ENCODE measurements at places on chromosomes 1 and 21.
A peak's percentile ranks its signal among the peaks of the same experiment; 100 is the strongest.

- DNase-seq = no peak
Measured at GRCh38 chr1:212186427-212187207, 98.6 kb upstream of the PPP2R5A start.

- DNase-seq = no peak
Measured at GRCh38 chr1:182677397-182678098, 6.8 kb downstream of the RGS8 start.

GRCh38 chr21:39221282-39221996 lies 38.2 kb upstream of the PSMG1 start:
- DNase-seq = no peak

- DNase-seq = no peak
Measured at GRCh38 chr1:118100686-118101514, 84.1 kb downstream of the SPAG17 start.

- no peak for DNase-seq
Measured at GRCh38 chr1:36154765-36155407, 1.1 kb upstream of the MAP7D1 start.

DNA sequence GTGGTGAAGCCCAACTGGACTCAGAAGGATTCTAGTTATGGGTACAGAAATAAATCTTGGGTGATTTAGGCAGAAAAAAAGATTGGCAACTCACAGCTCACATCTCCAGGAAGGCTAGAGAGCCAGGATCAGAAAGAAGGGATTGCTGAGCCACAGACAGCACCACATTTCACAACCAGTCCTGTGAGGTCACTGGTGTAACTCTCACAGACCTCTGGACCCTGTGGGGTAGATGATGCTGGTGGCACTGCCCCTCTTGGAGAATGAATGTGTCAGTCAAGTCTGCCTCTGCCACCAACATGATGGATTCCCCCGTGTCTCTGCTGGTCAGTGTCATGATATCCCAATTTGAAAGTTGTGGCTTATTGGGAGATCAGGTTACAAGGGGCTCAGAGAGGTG lies 70.9 kb upstream of the HMCN1 start:
- DNase-seq = no peak

DNA sequence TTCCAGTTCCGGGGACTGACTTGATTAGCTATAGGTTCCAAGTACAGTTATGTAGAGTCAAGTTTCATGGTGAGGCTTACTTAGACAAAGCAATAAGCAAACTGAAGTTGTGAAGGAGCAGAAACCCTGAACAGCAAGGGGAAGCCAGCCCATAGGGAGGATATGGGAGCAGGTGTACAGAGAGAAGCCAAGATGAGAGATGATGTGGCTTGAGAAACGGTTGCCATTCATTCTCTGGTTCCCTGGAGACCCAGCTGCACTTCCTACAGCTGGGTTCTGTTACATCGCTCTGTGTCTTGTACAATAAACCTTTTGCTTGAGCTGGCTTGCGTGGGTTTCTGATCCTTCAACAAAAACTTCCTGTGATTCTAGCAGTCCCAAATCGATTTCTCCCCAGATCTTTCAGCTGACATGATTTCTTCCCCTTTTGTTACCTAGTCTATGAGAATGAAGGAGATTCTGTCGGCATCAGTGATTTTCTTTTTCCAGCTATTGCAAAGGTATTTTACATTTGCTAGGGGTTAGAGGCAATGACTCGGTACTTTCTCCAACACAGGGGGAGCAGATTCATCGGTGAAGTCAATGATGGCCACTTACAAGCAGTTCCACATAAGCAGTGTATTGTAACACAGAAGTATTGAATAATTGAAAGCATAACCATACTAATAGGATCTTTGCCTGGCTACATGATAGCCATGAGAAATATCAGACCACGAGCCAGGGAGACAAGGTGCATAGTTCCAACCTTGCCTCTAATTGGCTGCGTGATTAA lies 67.3 kb downstream of the URB2 start:
- DNase-seq = no peak

DNA sequence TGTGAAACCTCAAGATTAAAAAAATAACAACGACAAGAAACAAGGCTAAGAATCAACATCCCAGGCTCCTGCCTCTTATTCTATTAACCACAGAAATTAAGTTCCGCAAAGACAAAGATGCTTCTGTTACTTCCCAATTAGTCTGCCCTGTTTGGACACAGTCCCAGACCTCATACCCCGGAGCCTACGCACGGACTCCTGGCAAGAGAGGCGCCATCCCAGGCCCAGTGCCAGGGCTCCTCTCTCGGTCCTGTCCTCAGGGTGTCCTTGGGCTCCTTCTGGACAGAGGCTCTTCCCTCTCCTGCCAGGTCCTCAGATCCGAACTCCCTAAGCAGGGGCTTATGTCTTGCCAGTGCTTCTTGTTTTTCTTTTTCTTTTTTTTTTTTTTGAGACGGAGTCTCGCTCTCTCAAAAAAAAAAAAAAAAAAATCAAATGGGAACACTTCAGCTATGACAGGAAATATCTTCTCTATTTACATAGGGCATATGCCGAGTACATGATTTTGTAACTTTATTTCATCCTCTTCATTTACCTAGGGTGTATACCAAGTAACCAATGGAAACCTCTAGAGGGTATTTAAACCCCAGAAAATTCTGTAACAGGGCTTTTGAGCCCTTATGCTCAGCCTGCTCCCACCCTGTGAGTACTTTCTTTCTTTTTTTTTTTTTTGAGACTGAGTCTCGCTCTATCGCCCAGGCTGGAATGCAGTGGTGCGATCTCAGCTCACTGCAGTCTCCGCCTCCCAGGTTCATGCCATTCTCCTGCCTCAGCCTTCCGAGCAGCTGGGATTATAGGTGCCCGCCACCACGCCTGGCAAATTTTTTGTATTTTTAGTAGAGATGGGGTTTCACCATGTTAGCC lies 11.7 kb upstream of the ENO1 start:
- no peak for DNase-seq

GRCh38 chr1:27779122-27779521 lies 6.1 kb downstream of the STX12 start:
- no peak for DNase-seq

GRCh38 chr1:59193443-59194093 lies 103.3 kb upstream of the FGGY start:
- no peak for DNase-seq

DNA sequence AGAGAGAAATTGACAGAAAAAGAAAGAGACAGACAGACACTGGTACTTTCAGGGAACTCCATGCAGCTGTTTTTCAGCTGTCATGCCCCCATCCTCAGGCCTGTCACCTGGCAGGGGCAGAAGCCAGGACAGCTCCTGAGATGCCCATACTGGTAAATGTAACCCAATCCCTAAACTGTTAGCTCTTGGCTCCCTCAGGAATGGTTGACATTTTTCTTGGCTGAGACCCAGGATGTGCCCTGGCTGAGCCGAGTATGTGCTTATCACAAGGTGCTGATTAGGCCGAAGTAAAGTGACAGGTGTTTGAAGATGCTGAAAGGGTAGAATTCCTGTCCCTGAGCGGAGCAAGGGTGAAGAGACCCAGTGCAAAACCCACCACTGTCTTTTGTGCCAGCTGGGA lies 50.7 kb downstream of the PGM1 start:
- no peak for DNase-seq

DNA sequence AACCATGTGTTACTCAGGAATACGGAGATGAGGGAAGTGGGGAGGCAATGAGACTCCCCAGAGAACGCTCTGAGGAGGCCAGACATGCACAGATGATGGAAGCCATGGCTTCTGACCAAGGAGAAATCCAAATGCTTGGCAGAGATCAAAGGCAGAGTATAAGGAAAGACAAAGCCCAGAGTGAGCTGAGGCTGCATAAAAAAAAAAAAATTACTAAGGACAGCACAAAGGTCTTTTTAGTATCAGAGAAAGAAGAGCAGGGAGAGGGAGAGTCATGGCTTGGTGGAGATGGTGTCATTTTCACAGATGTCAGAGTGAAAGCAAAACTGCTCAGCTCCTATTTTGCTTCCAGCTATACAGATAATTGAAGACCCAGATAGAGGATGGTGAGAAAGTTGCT lies 8.1 kb upstream of the NCF2 start:
- DNase-seq = no peak

DNA sequence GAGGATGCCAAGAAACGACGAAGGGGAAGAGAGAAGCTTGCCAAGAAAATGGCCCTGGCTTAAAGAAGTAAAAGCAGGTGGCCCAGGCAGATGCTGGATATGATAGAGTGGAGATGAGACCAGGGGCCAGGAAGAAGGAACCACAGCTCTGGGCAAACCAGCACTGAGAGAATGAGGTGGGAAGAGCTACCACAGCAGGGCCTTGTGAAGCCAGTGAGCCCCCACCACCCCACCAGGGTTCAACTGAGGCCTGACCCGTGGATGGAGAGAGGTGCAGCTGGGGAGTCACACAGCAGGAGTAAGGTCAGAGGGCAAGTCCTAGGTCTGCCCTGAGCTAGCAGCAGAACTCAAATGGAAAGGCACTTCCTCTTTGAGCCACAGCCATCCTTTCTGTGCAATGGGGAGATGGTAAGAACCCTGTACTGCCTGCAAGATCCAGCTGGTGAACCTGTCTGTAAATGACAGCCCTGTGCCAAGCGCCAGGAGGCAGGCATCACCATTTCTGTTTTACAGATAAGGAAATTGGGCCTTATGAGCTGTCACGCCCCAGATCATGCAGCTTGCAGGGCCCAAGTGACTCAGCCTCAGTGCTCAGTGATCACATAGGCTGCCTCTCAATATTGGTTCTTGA lies 8.5 kb downstream of the SH3BGRL3 start:
- peak; percentile 61 for DNase-seq

GRCh38 chr21:42237577-42237976 lies 18.6 kb downstream of the ABCG1 start:
- DNase-seq = no peak

DNA sequence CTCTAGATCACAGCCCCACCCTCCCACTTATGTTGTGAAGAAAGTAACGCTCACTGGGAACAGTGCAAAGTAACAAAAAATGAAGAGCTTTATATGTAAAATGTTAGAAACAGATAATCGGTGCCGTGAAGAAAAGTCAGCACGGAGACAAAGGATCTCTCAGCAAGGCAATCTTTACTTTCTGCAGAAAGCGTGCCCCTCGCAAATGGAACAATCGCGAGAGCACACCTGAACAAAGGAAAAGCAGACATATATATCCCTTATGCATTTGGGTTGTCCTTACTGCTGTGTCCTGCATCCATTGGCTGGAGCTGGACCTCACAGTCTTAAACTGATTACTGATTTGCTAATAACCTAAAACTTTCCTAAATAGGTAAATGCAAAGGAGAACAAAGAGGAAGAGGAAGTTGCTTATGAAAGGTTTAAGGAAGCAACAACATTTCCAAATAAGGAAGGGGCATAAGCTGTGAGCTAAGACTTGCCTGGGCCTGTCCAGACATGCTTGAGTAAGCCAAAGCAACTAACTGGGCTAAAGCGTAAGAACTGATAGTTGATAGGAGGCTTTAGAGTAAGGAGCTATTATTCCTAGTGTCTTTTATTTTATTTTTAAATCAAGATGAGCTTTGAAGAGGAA lies 89.7 kb downstream of the GTF2B start:
- no peak for DNase-seq

All from stimulated activated CD8-positive, alpha-beta memory T cell treated with anti-CD3 and anti-CD28 coated beads, Interleukin-15, amount 100 ng/mL, for 48 hours (primary cell).